ENCODE measurements at places on chromosomes 4 and X. TPM values are rescaled to one million over a fixed set of nuclear protein-coding genes. Genes with fewer than 3 reads are reported as not detected.

The TCEAL7 gene
- total RNA-seq = 0.16 TPM

The SMIM31 gene
- total RNA-seq = not detected

The HPGDS gene
- total RNA-seq = not detected

The YY2 gene
- total RNA-seq = 0.56 TPM

The TDO2 gene
- 0.40 TPM for total RNA-seq

The REPS2 gene
- total RNA-seq = 0.88 TPM

The RASL11B gene
- total RNA-seq = 1.0 TPM

GRCh38 chr4:15898902-15899301 is 39.6 kb downstream of the FGFBP1 start:
- ATAC-seq = peak; percentile 85

- ATAC-seq = peak; percentile 76
Observed at GRCh38 chr4:6917461-6918271, 8.0 kb downstream of the TBC1D14 start.

GRCh38 chr4:132691668-132692067 is 457.4 kb upstream of the PCDH10 start:
- no peak for ATAC-seq

- no peak for ATAC-seq
Observed at GRCh38 chrX:44569122-44569521, 26.5 kb upstream of the FUNDC1 start.

- ATAC-seq = peak; percentile 87
Observed at GRCh38 chr4:6953751-6954380, 44.2 kb downstream of the TBC1D14 start.

DNA sequence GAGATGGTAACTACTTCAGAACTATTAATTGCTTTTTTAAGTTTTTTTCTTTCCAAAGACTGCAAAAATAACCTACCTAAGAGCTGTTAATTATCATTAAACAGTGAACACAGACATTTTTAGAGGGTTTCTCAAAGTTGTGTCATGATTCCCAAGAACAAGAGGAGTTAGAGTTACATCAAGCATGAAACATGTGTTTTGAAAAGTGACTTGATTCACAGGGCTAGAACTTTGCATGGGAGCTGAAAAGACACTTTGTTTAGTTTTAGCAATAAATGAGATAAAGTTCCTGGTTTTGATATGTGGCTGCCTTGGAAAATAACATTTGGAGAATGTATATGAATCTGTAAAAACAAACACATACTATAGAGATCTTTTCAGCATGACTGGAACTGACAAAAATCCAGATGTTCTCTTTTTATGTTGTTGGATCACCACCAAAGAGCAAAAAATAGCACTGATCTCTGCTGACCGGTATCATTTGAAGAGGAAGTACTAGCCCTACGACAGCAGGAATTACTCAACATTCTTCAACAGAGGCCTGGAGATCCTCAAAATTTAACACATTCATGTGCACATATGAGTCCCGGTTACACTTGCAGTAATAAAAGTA is 173.0 kb upstream of the PCDH18 start:
- ATAC-seq = no peak

DNA sequence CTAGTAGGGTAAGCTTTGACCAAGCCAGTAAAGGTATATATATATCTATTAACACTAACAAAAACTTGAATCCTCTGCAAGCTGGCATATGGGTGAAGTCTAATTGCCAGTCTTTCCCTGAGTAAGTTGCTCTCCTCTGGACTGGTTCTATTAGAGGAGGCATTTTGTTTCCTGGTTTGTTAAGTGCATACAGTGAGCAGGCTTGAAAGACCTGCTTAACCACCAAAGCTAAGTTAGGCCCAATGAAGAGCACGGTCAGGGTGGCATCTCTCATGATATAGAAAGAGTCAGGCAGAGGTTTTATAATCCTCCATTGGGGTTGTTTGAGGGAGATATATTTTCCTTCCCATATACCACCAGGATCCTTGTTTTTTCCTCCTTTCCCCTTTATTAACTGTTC is 9.6 kb upstream of the AREG start:
- peak; percentile 88 for ATAC-seq

All from esophagus mucosa (tissue), 1 donor.